ENCODE measurements at places on chromosomes 5 and 9.
A peak's percentile ranks its signal among the peaks of the same experiment; 100 is the strongest.

DNA sequence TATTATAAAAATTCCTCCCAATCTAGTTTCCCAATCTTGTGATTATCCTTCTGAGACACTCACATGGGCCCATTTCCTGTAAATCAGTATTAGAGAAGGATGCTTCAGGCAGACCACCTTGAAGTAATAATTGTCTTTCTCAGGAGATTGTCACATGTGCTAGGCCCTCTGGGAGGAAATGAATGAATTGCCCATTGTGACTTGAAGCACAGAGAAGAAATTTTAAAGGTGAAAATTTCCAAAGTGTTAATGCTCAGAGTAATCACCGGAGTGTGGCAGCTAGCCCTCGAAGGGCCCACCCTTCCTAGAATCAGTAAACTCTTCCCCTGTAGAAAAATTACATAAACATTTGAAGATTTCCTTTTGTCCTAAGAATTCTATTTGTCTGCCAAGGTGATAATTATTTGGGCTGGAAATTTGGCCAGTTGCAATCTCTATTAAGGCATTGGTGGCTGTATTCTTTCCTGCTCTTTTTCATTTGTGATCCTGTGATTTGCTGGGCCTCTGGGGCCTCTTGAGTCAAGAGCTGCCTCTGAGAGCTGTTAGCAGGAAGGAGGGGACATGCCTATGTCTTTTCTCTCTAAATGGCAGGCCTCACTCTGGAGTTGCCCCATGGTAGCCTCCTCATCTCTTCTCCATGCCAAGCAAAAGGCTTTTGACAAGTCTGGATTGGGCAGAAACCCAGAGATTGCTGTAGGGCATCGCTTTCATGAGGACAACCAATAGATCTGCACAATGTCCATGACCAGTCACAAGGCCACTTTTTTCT lies 371.5 kb upstream of the ACTBL2 start:
- DNase-seq: no peak

DNA sequence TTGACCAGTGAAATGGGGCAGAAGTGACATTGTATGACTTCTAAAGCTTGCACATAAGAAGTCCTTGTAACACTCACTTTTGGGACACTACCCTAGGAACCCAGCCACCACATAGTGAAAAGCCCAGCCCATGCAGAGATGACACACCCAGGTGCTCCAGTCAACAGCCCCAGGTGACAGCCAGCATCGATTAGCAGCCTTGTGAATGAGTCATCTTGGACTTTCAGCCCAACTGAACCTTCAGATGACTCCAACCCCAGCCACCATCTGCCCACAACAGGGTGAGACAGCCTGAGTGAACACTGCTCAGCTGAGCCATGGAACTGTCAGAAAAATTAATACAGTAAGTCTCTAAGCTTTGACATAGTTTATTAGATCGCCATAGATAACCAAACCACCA lies 458.6 kb downstream of the ZSWIM6 start:
- no peak for DNase-seq

DNA sequence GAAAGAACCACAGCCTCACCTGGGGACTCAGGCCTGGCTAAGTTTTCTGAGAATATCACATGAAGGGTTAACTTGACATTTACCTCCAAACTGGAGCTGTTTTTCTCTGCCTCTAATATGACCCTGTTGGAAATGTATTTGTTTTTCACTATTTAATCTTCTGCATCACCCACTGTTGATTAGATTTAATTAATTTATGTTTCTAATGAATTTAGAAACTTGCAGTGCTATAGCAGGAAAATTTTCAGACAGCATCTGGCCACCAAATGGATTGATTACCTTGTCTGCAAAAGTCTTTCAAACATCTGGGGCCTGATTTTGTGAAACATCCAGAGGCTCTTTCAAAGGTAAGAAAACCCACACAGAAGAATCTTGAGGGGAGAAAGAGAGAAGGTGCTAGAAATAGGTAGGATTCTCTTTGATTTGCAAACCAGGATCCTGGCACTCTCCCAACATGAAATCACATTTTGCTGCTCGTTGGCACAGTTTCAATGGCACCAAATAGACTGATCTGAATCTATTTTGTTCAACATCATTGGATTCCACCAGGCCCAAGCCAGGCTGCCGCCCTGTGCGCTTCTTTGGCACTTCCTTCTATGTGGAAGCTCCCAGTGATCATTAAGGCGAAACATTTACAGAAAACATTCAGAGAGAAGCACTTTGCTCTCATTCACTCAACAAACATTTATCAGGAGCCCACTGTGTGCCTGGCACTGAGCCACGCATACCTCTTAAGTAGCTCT lies 157.3 kb downstream of the PPP2R2B start:
- no peak for DNase-seq

GRCh38 chr5:24555229-24555628 lies 89.5 kb downstream of the CDH10 start:
- DNase-seq: no peak

DNA sequence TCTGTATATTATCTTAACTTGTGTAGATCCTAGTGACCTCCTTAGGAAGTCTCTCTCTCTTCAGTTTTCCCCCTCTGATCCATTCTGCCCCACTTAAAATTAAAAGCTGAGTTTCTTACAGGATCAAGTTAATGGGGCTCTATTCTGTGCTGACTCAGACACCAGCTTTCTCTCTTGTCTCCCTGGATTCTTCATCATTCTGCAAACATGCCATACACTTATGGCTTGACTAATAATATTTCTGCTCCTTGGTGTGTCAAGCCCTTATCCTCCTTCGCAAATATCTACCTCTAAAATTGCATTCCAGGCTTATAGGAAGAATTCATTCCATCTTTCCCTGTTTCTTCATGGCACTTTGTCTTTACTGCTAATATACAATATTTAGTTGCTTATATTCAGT lies 18.1 kb downstream of the LRRC70 start:
- DNase-seq: no peak

- no peak for DNase-seq
These were observed 90.3 kb downstream of the ZNF618 start for GRCh38 chr9:113966394-113966793.

GRCh38 chr9:94600258-94600657 lies 6.6 kb upstream of the FBP2 start:
- DNase-seq: no peak

DNA sequence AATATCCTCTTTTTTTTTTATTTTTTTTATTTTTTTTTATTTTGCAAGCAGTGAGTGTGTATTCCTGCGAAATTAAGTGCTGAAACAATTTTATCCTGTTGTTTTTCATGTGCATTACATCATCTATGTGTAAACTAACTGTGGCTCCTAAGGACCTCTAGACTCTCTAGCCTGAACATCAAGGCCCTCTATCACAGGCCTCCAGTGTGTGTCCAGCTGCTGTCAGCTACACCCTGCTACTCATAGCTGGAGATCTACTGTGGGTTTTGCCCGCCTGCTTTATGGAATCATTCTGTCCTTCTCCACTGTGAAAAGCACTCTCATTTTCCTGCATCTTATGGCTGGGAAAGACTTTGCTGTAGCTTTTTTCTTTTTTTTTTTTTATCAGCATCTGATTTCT lies 157.8 kb downstream of the KCTD16 start:
- no peak for DNase-seq

GRCh38 chr5:54270326-54270725 lies 40.0 kb downstream of the ARL15 start:
- no peak for DNase-seq

GRCh38 chr9:127578952-127579853 lies 32.9 kb upstream of the STXBP1 start:
- DNase-seq: peak; percentile 76

- no peak for DNase-seq
These were observed 84.8 kb upstream of the PAM start for GRCh38 chr5:102670224-102670836.

DNA sequence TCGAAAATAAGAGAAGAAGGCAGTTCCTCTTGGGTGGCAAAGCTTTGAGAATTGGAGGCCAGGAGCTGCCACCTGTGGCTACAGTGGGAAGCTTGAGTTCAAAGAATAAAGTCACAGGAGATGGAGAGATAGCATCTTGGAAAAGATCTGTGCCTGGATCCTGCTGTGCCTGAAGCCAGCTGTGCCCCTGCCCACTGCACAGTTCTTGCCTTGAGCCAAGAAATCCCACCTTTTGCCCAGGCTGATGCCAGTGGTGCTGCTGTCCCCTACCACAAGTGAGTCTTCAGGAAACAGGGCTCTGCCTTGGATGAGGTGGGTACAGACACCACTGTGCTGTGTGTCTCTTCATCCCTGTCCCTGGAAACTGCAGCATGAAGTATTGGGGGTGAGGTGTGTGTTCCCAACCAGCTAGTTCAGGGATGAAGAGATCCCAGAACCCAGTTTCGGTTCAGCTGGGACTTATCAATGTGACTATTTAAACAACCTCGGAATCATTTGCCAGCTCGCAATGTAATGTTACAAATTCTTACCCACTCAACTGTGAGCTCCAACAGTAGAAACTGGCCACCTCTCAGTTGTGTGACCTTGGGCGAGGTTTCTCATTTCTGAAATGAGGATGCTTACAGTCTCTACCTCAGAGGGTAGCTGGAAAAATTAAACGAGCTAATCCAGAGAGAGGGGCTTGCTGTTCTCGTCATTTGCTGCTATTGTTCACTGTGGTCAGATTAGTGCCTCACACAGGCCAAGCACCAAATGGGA lies 5.9 kb downstream of the IER5L start:
- DNase-seq: no peak

- no peak for DNase-seq
These were observed 18.7 kb upstream of the WDR38 start for GRCh38 chr9:124834591-124834990.

GRCh38 chr5:15544039-15544438 lies 44.1 kb downstream of the FBXL7 start:
- DNase-seq: no peak

GRCh38 chr9:128084746-128085145 lies 16.7 kb downstream of the SLC25A25 start:
- DNase-seq: no peak

- no peak for DNase-seq
These were observed 95.4 kb downstream of the NRG2 start for GRCh38 chr5:139947727-139948126.

DNA sequence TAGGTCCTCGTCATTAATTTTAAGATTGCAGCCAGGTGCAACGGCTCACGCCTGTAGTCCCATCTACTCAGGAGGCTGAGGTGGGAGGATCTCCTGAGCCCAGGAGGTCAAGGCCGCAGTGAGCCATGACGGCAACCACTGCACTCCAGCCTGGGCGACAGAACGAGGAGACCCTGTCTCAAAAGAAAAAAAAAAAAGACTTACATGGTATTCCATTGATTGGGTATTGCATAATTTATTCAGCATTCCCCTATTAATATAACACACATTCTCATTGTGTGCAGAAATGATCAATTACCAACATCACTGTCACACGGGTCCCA lies 62.9 kb downstream of the DUSP1 start:
- no peak for DNase-seq

DNA sequence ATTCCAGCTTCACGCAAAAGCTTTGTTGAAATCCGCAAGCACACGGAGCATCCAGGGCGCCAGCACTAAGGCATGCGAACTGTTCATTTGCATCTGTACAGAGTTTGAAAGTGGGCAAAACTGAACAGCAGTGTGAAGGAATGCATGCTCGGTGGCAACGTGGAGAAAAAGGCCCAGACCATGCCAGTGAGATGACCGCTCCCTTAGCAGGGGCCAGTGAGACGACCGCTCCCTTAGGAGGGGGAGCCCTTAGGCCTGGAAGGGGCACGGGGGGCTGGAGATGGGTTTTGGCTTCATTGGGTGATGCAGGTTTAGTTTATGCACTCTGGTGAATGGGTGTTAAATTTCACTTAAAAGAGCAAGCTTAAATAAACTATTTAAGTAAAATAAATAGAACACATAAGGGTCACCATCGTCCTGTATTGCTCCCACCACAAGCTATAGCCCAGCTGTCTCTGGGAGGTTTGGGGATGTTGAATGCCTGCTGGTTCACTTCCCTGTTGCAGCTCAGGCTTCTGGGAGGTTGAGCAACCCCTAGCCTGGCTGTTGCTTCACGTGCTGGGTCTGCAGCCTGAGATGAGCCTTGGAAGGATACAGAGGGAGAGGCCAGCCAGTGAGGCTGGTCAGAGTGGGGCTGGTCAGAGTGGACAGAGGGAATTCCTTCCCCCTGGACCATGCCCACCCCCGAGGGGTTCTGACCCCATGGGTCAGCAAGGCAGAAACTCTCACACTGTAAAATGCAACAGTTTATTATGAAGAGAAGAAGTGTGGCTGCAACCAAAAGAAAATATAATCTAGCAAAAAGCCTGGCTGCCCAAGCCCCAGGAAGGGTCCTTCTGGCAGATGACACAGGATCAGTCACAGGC lies 4.6 kb upstream of the FCN1 start:
- DNase-seq: no peak

- DNase-seq: no peak
These were observed 538.1 kb upstream of the MEF2C start for GRCh38 chr5:89421035-89421434.

DNA sequence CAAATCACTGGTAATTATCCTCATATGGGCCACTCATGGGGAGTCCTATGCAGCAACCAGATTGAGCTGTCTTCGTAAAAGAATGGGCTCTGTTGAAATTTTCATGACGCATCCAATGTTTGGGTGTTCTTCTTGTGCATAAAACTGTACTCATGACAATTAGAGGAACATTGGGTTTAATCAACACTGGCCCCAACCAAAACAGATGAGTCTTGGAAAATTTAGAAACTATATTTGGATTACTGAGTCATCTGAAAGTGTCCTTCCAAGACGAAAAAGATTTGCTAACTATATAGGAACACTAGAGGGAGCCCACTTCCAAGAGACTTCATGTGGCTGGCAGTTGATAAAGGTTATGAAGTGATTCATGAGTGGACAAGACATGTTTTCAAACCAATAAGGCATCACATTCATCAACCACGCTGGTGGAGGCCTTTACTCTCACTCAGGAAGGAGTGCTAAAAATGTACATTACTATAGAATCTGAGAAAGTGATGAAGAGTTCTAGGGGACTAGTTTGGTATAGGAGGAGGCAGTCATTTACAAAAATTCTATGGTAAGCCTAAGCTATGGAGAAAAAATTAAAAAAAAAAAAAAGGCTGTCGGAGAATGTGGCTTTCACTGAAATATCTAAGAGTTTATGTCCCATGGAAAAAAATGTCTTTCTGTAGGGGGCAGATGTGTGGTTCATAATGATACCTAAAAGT lies 313.5 kb downstream of the PRDM9 start:
- DNase-seq: no peak

- DNase-seq: no peak
These were observed 198.0 kb upstream of the RPS23 start for GRCh38 chr5:82476155-82476554.

Measured in head of caudate nucleus (tissue), 42 donors.